Thoracic aorta (tissue), 2 donors: ENCODE measurements at places on chromosomes 7 and 10. TPM values are rescaled to one million over a fixed set of nuclear protein-coding genes. Genes with fewer than 3 reads are reported as not detected.

- no peak for DNase-seq
Observed at GRCh38 chr7:144771174-144771573, 64.7 kb downstream of the TPK1 start.

IKZF1 gene
- 57.8 TPM for total RNA-seq

DNA sequence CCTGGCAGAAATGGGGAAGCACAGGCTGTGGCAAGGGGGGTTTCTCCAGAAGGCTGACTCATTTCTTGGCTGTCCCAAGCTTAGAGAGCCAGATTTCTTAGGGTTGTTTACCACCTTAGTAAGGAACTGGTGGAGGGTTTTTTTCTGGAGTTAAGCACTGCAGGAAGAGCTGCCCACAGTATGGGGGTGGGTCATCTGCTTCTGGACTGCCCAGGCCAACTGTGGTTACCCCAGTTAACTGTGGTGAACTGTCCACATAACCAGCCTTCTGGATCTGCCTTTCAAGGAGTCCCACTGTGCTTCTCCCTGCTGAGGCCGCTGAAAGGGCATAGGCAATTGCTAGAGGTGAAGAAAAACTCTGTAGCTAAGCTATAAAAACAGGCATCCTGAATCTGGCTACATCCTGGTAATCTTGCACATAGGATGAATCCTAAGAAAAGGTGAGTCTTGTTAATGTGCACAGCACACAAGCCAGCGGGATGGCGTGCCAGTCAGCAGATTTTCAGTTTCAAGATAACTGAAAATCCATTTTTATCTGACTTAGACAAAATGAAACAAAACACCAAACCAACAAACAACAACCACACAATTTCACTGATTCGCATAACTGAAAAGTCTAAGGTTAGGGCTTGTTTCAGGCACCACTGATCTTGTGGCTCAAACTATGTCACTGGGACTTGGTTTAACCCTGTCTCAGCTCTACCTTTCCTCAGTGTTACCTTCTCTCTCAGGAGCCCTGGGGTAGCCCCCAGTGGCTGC lies 21.6 kb upstream of the TSPAN33 start:
- no peak for DNase-seq

GIMAP7 gene
- 12.6 TPM for total RNA-seq

GRCh38 chr7:70178787-70179186 lies 580.5 kb downstream of the AUTS2 start:
- DNase-seq: no peak

MYL10 gene
- not detected for total RNA-seq

MALRD1 gene
- 0.92 TPM for total RNA-seq

- no peak for DNase-seq
Observed at GRCh38 chr7:126529254-126529653, 723.5 kb downstream of the GRM8 start.

EEPD1 gene
- total RNA-seq: 14.6 TPM

- DNase-seq: peak; percentile 69
Observed at GRCh38 chr10:113087165-113088029, 137.3 kb downstream of the TCF7L2 start.

DNA sequence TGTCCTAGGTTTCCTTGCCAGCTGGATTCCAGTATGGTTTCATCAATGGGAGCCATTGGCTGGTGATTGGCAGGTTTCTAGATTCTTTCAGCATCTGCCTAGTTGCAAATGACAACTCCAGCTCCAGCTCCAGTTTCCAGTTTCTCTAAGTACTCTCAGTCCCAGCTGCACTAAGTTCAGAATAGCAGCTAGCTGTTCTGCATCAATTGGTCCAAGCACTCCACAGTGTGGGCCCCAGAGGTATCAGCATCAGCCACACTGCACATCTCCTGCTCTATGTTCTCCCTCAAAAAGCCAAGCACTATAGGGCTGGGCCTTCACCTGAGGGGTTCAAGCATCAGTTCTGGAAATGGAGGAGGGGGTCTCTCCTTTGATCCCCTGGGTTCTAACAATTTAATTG lies 143.4 kb downstream of the VPS50 start:
- no peak for DNase-seq

VSTM4 gene
- total RNA-seq: 46.4 TPM

DNA sequence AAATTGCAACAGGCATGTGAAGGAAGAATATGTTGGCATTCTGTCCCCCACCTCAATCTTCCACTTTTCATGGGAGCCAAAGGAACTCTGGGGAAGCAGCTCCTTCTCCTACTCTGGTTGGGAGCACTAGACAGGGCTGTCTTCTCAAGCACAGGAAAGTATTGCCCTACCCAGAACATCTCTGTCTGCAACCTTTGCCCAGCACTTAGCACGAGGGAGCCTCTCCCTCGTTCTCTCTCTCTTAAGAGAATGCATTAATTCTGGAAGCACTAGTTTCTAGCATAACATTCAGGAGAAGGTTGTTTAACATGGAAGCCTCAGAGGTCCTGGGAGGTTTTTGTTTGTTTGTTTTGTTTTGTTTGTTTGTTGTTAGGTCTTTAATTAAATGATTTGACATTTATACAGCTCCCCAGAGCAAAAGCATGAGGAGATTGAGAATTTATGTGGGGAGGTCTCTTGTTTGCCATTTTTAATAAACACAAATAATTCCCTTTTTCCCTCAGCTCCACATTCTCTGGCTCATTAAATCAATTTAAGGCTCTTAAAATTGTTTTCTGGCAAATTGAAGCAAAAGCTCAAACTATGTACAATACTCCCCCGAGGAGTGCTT lies 240.6 kb downstream of the TRIL start:
- DNase-seq: no peak

DNA sequence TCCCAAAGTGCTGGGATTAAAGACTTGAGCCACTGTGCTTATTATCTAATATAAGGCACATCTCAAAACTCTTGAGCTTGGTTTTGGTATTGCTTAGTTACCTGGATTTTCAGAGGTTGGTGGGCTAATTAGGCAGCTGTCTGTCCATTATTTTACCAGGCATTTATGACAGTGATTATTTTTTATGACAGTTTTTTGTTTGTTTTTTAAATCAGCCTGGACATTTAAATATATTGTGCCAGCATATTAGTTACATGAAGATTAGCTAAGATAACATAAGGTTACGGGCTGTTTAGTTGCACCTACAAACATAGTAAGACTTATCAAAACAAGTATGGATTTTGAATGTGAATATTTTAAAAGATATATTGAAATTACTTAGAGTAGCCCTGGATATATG lies 2.6 kb upstream of the ZRANB1 start:
- no peak for DNase-seq

MMP21 gene
- not detected for total RNA-seq

AKR1B15 gene
- 0.28 TPM for total RNA-seq

C10orf67 gene
- total RNA-seq: not detected

ITPRID1 gene
- not detected for total RNA-seq

ACBD5 gene
- 11.1 TPM for total RNA-seq

CALCR gene
- not detected for total RNA-seq

GRCh38 chr10:98456043-98456570 lies 9.4 kb upstream of the HPS1 start:
- DNase-seq: no peak

DNA sequence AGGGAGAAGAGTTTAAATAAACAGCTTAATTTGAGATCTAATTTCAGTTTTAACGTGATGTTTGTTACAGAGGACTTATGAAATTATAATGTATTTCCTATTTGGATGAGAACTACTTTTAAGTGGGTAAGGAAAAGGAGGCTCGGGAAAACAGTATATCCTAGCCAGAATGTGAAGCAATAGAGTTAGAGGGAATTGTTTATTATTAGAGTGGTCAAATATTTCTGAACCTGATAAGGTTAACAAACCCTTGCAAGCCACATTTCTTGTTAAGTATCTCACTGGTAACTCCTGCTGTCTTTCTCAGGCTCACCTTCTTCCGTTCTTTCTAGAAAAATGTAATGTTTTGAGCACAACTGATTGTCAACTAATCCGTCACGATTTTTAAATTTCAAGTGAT lies 335.1 kb upstream of the MBL2 start:
- no peak for DNase-seq

DNA sequence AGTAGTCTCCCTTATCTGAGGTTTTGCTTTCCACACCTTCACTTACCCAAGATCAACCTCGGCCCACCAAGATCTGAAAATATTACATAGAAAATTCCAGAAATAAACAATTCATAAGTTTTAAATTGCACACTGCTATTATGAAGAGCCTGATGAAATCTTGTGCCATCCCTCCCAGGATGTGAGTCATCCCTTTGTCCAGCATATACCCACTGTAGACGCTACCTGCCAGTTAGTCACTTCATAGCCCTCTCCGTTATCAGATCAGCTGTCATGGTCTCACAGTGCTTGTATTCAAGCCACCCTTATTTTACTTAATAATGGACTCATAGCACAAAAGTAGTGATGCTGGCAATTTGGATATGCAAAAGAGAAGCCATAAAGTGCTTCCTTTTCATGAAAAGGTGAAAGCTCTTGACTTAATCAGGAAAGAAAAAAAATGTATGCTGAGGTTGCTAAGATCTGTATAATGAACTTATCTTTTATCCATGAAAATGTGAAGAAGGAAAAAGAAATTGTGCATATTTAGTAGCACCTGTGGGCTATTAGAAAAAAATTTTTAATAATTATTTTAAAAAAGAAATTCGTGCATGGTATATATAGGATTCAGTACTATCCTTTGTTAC lies 9.8 kb upstream of the MRPS16 start:
- no peak for DNase-seq

DNA sequence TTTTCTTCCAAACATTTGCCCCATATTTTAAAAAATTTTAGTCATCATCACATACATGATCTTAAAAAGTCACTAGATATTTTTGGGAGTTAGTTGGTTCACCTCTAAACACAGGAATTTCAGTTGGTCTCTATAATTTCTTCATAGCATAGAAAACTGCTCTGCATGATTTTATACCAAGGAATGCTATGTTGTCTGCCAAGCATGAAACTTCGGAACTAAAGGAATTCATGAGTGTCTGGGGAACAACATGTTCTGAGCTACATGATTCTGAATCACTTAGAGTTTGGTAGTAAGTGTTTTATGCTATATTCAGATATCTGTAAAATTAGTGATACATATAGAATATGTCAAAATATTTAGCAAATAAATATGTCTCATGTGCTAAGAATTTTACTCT lies 957.8 kb downstream of the GATA3 start:
- DNase-seq: no peak

DNA sequence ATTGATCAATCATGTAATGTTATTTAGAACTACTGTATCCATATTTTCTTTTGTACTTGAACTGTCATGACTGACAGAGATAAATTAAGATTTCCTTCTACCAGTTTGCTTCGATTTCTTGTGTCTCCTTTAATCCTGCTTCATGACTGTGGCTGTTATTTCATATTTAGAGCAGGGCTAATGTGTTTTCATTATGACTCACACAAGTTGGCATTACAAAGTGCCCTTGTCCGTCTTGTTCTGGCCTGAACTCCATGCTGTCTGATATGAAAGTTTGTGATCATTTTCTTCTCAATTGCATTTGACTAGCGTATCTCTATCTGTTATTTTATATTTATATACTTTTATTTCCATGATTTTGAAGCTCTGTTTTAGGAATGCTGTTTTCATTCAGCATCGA lies 344.1 kb upstream of the PRKCQ start:
- DNase-seq: no peak

CPA2 gene
- total RNA-seq: 0.41 TPM

PIK3CG gene
- 8.5 TPM for total RNA-seq

GRCh38 chr10:117004227-117005025 lies 561 bp downstream of the SHTN1 start:
- DNase-seq: no peak

DNA sequence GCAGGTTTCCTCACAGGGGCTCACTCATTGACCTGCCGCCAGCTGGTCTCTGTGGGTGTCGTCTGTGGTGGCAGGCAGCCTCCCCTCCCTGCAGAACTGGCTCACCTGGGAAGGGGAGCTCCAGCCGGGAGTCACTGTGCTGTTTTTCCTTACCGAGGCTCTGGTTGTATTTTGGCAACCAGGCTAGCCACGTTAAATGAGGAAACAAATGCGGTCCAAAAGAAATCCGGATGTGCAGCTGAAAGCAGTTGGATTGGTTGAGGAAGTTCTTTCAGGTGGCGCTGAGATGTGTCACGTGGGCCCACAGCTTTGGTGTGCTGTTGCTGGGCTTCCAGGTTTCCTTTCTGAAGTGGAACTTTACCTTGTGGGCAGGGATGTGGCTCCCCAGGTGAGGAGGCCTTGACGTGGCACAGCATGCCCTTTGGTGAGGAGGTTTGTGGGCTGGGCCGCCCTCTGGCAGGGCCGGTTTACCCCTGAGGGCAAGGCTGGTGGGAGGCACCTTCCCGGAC lies 14.2 kb downstream of the MTURN start:
- DNase-seq: no peak

DNA sequence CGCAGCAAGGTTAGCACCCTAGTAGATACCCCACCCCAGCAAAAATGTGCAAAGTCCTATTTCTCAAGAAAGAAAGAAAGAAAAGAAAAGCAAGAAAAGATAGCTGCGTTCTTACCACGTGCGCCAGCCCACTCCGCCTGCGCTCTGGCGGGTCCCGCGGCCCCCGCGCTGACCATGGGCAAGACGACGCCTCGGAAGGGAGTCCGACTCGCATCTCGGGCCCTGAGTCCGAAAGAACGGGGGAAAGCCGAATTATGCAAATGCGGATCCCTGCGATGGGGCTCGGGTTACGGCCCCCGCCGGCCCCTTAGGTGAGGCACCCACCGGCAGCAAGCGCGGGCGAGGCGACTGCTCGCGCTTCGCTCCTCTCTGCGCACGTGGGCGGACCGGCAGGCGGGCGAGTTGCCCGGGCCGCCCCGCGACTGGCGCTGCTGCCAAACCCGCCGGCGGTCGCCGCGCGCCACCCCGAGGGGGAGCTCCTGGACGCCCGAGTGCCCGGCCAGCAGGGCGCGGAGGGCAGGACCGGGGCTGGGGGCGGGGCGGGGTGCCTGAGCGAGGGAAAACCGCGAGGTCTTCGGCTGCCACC lies 2.4 kb upstream of the EGR2 start:
- DNase-seq: no peak

GRCh38 chr7:136303162-136303561 lies 326.0 kb upstream of the MTPN start:
- DNase-seq: no peak

- no peak for DNase-seq
Observed at GRCh38 chr10:34446049-34446448, 369.0 kb downstream of the PARD3 start.

GRCh38 chr10:19833170-19833824 lies 17.1 kb downstream of the PLXDC2 start:
- DNase-seq: no peak

GRCh38 chr7:23679898-23680413 lies at the start of gene FAM221A:
Gene FAM221A, plus strand, starts transcription at chr7:23680199. Its CDS starts 20 bp downstream, at chr7:23680219.
- peak; percentile 46 for DNase-seq

- no peak for DNase-seq
Observed at GRCh38 chr10:95493862-95494261, 67.3 kb downstream of the SORBS1 start.

DNA sequence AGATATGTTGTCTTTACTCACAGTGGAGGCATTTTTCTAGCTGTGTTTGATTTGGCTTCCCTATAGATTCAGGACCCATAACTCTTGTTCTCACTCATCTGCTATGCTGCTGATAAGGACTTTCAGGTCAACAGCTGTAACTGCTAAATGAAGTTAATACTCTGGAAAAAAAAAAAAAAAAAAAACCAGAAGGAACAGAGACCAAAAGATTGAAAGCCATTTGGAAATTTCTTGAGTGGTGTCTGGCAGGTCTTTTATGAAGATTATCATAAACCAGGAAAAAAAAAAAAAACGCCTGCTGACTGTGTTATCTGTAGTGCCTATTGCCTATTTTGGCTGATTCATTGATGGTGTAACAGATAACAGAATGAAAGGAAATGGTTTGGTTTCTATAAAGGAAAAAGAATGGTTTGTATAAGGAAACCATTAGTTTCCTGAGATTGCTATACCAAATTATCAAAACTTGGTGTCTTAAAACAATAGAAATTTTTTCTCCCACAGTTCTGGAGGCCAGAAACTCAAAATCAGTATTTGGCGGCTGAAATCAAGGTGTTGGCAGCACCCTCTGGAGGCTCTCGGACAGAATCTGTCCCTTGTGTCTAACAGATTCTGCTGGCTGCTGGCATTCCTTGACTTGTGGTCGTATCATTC lies 60.5 kb upstream of the BET1 start:
- no peak for DNase-seq
